ENCODE measurements at places on chromosomes 11 and 22.

DNA sequence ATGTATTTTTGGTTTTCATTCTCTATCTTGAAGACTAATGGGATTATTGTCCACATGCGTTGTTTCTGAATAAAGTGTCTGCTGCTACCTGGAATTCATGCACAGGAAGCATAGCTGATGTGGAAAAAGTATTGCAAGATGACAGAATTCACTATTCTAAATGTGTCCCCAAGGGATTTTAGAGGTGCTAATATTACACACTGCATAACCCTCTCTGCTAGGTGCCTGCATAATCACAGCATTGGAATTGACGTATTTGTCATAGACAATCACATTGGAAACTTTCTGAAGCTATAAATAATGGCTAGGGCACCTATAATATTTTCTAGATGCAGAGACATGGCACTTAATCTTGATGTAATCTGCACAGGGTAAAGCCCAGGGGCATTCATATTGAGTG, 496.1 kb downstream of the JRKL start:
- no peak for DNase-seq

DNA sequence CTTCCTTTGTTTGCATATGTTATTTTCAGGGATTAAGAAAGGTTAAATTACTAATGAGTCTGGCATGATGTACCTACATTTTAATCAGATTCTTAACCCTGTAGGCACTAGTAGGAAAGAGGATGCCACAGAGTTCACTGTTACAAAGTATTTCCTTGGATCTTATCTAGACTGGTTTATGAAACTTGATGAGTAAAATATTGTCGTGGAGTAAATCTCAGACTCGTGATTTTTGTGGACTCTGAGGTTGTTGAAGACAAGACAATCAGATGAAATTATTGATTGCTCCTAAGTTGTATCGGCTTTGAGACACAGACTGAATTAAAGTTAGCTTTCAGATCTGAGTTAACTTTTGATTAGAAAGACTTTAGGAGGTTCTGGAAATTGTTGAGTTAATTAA, 6.0 kb downstream of the KMT2A start:
- no peak for DNase-seq

- no peak for DNase-seq
These were observed at the start of gene PNPLA2 for GRCh38 chr11:818396-819128. PNPLA2 (plus strand) TSS chr11:818914; CDS start chr11:819719, 805 bp downstream.

GRCh38 chr11:112583261-112583893, 322.7 kb upstream of the PLET1 start:
- no peak for DNase-seq

GRCh38 chr11:72100462-72100861, 2.6 kb downstream of the LAMTOR1 start:
- peak; percentile 52 for DNase-seq

DNA sequence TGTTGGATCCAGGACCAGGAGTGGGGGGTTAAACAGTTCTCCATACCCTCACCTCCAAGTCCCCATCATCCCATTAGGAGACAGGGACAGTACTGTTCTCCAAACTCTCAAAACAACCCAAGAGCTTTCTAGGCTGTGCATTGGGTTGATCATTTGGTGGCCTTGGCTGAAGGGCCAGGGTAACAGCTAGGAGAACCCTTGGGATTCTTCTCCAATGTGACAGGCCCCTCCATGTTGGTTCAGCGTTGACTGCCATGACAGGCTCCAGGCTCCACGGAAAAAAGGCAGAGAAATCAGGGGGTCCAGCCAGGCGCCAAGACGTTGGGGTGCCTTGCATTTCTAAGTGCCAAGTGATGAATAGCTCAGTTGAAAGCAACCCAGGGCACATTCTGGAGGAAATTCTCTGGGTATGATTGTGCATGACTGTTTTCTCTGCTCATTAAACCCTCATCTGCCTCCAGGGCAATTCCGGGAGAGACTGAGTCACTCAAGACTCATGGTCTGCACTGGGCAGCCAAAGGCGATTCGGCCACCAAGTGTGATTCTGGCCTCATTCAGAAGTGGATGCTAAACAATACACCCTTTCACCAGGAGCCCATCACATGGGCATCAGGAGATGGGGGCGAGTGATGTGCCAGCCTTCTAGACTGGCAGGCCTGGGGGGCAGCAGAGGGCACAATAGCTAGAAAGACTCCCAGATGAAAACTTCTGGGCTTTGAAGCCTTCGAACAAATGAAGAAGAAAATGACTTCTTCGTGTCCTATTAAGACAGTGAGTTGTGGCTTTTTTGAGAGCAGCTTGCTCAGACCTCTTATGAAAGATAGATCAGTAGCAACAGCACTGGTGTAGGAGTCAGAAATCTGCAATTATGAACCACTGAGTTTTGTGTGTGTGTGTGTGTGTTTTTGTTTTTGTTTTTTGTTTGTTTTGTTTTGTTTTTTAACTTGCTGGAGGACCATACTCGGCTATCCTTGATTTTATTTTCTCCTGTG, 27.7 kb downstream of the CD44 start:
- DNase-seq, result peak; percentile 76

- no peak for DNase-seq
These were observed 29.0 kb upstream of the TFIP11 start for GRCh38 chr22:26541167-26541819.

DNA sequence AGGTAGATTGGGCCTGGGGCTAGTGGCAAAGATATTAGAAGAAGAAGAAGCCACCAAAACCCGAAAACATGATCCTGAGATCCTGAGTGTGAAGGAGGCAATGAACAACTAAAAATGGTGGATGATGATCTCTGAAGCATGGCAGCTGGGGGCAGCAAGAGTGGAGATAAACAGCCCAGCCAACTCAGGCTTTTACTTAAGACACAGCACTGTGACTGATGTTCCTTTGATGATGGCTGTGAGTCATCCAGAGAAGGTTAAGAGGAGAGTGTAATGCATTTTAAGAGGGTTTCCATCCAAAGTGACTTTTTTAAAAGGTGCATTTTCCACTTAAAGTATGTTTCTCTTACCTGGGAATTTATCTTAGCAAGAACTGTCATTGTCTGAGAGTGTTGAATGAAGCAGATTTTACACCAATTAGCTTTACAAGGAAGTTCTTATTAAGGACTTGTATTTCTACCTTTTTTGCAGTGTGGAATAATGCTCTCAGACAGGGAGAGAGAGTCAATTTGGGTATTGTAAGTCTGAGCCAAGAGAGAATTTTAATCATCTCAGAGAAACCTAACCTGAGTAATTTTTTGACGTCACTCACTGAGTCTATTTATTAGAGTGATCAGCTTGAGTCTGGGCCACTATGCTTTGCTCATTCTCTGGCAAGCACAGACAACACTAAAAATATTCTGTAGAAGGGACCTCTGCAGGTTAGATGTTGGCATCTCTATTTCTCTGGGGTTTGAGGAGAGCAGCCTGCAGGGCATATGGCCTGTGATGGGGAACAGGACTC, 14.1 kb upstream of the CALCB start:
- no peak for DNase-seq

DNA sequence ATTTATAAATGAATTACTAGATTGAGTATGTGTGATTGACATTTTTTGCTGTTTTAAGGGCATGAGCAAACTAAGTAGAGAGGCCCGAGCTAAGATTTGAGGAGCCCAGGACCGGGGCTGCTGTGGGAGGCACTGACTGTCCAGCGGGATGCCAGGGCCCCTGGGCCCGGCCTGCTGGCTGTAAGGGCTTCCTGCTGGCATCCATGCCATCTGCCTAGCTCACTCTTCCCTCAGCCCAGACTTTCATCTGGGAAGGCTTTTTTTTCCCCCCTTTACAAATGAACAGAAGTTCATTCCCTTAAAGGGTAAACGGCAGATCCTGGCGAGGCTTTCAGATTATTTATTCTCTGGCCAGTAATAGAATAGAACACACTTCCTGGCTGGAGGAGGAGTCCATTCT, 16.0 kb upstream of the TP53I11 start:
- DNase-seq, result no peak

DNA sequence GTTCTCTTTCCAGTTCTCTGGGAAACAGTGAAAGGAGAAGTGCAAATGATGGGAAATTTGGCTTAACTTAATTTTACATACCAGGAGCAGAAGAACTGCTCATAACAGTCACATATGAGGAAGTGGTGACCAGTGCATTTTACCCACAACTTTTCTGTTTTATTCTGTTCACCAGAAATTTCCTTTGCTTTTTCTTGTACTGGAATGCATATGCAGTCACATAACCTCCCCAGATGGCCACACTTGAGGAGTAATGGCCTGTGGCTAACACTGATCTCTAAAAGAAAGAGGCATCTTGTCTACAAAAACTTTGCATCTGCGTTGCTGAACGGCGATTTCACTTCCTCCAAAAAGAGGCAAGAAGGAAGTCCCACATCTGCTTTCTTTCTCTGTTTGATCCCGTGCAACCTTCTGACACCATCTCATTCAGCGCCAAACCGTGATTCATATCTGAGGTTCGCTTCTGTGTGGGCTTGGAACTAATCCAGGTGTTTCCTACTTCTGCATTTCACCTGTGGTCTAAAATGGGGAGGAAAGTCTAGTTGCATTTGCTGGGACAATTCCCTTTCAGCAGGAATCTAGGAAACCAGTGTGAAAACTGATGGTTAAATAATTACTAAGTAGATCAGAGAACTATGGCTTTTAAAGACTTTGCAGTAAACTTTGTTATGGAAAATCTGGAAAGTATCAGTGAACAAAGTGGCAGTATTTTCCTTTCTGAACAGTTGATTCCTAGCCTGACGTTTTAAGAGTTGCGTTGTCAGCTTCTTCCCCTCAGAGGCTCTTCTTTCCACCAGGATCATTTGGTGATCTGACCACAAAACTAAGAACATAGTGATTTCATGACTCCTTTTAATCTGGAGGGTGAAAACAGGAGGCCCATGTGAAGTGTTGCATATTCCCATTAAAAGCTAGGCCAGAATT, 4.2 kb upstream of the MPEG1 start:
- DNase-seq, result peak; percentile 60

DNA sequence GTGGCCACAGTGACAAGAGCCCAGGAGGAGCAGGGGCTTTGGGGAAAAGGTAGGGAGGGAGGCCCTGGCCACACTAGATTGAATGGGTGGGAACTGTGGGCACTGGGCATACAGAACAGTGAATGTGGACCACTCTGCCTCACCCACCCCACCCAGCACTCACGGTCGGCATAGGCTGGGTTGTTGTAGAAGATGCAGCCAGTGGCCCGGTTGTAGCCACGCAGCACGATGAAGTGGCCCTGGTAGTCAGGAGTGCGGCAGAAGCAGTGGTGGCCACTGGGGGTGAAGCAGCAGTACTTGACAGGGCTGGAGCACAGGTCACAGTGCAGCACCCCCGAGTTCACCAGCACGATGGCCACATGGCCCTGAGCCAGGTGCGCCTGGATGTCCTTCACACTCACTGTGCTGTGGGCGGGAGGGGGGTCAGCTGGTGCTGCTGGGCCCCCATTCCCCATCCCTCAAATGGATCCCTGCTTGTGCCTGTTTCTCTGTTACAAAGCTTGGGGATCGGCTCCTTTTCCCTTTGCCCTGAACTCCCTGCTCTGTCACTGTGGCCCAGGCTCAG, 11.2 kb downstream of the GUCD1 start:
- no peak for DNase-seq
